ENCODE measurements at places on chromosomes 16 and 17.

- DNase-seq: no peak
These were observed 15.5 kb downstream of the NEUROD2 start for GRCh38 chr17:39591958-39592954.

GRCh38 chr16:52578829-52579498 lies 32.0 kb upstream of the TOX3 start:
- no peak for DNase-seq

DNA sequence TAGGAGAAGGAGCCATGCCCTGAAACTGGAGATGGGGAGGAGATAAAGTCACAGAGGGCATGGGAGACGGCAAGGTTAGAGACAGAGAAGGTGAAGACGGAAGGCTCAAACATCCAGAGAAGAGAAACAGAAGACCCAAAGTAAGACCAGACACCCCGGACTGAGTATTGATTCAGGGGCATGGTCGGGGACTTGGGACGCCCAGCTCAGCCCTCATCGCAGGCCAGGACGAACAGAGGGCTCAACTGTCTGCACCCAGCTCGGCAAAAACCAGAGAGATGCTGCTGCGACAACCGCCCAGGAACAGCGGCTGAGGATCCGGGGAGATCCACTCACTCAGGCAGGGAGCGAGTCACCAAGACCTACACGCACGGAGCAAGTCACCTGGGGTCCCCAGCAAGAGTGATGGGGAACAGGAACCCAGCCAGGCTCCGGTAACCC lies 999 bp downstream of the XYLT1 start:
- DNase-seq: peak; percentile 32

DNA sequence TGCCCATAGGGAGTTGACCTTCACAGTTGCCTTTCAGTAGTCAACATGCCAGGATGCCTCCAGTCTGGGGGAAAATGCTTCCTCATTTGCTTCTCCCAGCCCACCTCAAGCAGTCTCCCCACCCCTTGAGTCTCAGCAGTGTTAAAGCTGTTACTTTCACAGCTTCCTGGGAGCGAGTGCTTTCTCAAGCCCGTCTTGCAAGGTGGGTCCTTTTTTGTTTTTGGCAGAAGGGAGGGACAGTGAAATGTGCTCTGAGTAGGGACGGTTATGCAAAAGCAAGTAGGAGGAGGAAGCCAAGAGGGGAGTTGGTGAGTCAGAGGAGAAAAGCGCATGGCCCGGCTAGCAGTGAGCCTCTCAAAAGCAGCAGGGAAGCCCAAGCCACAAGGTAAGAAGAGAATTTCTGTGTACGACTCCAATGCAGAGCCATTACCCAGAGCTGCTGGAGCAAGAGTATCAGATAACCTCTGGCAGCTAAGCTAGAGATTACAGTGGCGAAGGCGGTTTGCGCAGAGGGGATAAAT lies at the start of gene CHST4:
Gene CHST4, plus strand, starts transcription at position 316 of the 521 bp plus-strand sequence. CDS start 10,252 bp downstream, outside the sequence.
- no peak for DNase-seq

DNA sequence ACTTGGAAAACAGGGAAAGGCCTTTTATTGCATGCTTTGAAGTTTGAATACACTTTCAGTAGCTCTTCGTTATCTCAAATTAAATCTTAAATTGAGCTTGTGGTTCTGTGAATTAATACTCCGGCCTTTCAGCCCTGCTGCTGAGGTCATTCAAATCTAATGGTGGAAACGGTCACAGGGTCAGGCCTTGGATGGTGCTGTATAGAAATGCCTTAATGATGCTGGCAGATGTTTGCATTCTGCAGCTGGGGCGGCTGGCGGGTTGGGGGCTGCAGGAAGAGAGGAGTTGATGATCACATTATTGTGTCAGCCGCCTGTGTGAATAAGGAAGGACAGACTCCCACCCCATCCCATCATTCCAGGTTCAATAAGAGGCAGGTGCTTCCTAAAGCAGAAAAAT lies 723.6 kb downstream of the WWOX start:
- DNase-seq: no peak

DNA sequence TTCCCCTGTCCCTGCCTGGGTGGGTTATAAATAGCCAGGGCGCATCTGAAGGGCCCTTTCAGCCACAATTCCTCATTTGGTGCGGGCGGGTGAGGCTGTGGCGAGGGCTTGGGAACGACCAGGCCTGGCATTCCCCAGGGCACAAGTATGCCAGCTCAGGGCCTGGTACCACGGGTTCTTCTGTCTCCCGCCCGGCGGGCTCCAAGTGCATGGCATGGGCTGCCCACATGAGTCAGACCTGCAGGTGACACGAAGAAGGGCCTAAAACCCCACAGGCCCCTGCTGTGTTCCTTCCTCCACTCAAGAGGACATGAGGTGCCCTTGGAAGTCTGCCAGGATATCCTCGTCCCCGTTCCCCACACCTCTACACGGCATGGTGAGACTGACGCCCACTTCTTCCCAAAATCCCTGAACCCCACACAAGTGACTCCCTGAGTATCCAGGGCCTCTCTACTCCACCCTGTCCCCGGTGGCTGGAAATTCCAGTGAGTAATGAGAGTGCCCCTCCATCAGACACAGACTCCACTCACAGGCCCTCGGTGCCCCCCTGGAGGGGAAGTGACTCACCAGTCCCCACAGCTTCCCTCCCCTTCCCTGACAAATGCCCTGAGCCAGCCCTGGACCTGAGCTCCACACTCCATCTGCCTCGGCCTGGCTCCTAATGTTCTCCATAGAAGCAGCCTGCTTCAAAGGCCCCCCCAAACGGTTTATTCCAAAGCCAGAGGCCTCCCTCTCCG lies 68.8 kb downstream of the ABR start:
- no peak for DNase-seq

- no peak for DNase-seq
These were observed 4.8 kb downstream of the ABCA10 start for GRCh38 chr17:69223809-69224208.

- DNase-seq: no peak
These were observed 165.1 kb upstream of the TNRC6C start for GRCh38 chr17:77793146-77793970.

- no peak for DNase-seq
These were observed 10.4 kb downstream of the TAF1C start for GRCh38 chr16:84176192-84177053.

DNA sequence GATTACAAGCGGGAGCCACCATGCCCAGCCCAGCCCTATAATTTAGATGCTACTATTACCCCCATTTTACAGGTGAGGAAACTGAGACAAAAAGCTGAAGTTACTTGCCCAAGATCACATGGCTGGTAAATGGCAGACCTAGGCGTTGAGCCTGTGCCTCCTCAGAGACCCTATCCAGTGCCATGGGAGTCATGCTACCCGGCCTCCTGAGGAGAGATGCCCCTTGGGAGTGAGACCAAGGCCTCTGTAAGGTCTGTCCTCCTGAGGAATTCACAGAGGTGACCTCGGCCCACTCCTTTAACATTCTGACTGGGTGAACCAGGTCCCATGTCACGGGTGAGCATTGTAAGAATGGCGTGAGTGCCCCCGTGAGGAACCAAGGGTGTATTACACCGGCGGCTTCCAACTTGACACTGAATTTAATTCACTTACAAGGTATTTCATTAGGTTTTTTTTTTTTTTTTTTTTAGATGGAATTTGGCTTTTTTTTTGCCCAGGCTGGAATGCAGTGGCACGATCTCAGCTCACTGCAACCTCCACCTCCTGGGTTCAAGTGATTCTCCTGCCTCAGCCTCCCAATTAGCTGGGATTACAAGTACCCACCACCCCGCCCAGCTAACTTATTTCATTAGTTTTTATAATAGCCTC lies 95.7 kb downstream of the ABCC6 start:
- DNase-seq: peak; percentile 67

DNA sequence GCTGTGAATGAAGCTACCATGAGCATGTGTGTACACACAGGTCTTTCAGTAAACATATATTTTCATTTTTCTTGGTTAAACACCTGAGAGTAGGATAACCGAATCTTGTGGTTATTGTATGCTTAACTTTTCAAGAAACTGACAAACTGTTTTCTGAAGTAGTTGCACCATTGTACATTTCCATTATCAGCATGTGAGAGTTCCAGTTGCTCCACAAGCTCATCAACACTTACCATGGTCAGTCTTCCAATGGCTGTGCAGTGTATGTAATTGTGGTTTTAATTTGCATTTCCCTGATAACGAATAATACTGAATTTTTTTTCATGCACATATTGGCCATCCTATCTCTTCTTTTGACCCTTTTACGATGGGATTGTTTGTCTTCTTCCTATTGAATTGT lies 31.3 kb upstream of the C1QL1 start:
- no peak for DNase-seq

- no peak for DNase-seq
These were observed 3.7 kb upstream of the ATP1B2 start for GRCh38 chr17:7647018-7647417.

DNA sequence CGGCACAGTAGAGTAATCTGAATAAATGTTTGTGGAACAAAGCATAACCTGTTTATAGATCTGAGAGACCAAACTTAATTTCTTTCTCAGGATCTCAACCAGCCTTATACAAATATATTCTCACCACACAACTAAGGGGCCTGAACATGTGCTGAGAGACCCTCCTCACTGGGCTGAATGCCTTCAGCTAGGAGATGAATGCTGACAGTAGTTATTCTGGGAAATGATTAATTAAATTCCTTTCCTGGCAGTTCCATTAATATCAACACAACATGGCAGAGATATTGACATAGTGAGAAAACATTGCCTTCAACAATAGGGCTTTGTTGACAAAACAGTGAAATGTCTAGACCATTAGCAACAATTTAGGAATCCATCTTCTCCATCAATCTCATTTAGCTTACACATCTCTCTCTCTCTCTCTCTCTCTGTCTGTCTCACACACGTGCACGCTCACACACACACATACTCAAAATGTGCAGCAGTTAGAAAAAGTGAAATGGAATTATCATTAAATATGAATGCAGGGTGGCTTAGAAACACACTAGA lies 780.8 kb upstream of the CDH8 start:
- no peak for DNase-seq

DNA sequence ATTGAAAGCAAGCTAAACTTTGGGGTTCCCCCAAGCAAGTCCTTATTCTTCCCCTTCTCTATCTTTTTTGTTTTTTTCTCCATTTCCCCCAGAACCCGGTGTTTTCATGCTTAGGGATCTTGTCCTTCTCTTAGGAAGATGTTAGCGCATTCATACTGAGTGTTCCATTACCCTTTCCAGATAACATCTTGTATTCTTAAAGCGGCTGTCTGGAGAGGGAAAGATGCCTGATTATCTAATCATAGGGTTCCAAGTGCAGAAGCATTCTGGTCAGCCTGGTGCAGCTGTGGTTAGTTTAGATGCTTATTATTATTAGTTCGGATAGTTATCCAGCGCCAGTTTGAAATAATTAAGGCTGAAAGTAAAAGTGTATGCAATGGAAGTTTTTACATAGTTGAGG lies 2.0 kb downstream of the TOM1L1 start:
- no peak for DNase-seq

DNA sequence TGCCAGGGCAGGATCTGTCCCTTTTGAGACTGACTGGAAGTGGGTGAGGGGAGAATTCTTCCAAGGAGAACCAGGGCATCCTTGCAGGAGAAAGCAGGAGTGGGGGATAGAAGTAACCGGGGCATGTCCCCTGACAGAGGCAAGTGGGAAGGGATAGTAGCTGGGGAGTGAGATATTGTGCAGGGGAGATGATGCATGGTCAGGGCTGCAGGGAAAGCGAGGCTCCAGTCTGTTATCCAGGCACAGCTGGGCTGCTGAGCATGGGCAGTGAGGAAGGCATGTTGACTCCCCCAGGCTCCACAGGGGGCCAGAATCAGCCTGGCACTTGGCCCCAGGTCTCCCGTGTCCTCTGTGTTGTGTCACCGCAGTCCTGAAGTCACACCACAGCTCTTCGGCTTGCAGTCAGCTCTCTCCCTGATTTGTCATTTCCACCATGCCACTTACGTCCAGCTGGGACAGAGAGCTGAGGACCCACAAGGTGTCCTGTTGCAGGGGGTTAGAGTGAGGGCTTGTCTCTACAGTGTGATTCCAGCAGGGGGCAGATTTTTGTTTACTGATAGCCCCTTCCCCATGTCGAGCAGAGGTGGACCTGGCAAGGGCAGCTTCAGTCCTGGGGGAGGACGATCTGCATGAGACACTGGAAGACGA lies 40.9 kb downstream of the B9D1 start:
- DNase-seq: no peak

GRCh38 chr17:39665642-39666224 lies 584 bp downstream of the TCAP start:
- DNase-seq: no peak

GRCh38 chr16:73036074-73036826 lies 11.7 kb downstream of the ZFHX3 start:
- no peak for DNase-seq

DNA sequence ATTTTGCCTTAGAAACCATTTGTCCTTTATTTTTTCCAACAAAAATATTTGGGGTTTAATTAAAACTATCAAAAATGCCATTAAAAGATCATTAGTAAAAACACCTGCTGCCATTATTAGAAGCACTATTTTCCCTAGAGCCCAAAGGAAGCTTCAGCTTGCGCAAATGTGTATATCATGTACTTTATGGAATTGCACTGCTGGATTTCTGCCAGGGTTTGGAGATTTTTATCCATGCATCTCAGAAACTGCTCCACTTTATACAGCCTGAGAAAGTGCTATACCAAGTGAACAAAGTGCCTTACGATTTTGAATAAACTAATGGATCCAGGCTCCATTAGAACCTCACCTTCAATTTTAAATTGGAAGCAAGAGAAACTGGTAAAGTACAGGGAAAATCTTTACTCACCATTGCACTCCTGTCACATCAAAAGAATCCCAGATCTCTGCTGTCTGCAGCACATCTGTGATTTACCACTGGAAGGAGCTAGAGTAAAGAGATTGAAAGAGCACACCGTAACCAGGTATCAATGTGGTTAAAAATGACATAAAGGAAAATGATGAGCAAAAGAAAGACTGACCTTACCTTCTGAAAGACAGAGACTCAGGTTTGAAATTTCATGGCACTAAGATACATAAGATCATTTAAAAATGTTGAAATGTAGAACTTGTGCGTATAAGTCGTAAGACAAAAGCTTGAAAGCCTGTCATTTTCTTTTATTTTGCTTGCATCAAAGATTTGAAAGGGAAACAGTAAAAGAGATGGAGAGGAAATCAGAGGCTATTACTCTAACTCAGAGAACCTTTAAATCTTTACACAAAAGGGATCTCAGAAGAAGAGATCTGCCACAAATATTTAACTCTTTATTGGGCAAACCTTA lies 678.1 kb upstream of the GOT2 start:
- DNase-seq: no peak

DNA sequence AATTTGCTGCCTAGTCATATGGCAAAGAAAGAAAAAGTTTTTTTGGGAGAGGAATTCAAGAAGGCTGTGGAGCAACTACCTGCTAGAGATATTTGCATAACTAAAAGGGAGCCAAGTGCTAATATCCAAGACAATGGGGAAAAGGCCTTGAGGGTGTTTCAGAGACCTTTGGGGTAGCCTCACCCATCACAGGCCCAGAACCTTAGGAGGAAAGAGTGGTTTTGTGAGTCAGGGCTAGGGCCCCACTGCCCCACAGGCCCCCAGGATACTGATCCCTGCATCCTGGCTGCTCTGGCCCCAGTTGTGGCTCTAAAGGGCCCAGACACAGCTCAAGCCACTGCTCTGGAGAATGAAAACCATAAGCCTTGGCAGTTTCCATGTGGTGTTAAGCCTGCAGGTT lies 41.9 kb upstream of the SDK2 start:
- no peak for DNase-seq

GRCh38 chr17:42484304-42484703 lies 25.6 kb downstream of the ATP6V0A1 start:
- peak; percentile 58 for DNase-seq
